ENCODE measurements at places on chromosomes 4 and X.

DNA sequence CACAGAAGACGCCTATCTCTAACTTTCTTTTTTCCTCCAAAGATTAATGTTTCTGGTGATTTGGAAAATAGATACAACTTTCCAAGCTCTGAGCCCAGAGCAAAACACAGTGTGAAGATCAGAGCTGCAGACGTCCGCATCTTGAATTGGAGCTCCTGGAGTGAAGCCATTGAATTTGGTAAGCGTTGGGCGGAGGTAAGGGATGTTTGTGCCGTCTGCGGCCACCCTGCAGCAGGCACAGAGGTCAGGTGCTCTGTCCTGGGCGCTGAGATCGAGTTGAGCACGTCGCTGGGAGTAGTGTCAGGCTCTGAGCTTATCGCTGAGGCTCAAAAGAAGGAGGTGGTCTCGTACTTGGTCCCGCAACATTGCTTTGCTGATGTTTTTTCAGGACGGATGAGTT lies 31.8 kb downstream of the CSF2RA start:
- no peak for DNase-seq

DNA sequence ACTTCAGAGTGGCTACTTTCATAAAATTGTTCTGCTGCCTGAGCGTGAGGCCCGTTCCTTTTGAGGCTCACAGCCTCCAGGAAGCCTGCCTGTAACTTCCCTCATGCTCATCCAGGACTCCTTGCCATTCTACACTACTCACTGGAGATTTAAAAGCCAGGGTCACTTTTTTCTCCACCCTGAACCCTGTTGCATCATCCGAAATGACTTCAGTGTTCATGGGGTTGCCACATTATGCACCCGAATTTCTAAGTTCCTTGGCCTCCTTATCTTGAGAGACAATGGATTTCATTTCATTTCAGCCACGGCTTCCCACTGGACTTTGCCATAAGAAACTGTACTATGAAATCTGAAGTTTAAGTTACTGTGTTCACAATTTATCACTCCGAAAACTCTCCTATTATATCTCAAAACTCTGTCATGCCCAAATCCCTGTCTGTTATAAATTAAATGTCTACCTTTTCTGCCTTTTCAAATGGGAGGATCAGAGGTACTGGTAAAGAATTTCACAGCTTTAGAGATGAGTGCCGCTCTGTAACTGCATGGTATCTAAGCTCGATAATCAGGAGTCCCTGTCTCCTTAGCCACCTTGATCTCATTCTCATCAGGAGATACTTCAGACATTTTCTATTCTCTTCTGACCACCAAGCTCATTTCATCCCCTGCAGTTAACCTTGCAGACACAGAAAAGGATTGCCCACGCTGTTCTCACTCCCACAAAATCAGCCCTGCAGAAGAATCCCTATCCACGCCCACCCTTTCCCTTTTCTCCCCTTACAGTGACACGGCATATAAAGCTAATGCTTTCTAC lies 59.9 kb downstream of the TRIML1 start:
- DNase-seq: no peak

GRCh38 chr4:77579406-77580076 lies 26.1 kb upstream of the CXCL13 start:
- no peak for DNase-seq

- DNase-seq: no peak
Measured at GRCh38 chrX:153454901-153455550, 9.2 kb upstream of the TREX2 start.

DNA sequence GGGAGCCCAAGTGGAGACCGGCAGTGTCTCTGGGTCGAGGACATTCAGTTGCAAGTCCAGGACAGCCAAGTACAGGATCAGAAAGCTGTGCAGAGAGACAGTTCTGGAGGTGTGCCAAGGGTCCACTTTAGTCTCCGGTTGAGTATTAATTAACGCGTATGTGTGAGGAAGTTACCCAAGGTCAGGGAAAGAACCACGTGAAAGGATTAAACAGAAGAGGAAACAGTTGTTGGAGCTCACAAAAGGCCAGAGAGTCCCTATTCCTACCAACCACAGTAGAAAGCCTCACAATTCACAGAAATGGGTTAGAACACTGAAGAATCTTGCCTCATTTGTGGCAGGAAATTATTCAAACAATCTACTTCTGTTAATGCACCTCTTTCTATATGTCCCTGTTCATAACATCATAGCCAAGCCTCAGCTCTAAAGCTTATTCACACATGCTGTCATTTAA lies 17.9 kb upstream of the NSUN7 start:
- DNase-seq: peak; percentile 38
